ENCODE measurements at places on chromosomes 4 and X.

GRCh38 chr4:63607169-63607872 lies 801.9 kb downstream of the TECRL start:
- no peak for DNase-seq

DNA sequence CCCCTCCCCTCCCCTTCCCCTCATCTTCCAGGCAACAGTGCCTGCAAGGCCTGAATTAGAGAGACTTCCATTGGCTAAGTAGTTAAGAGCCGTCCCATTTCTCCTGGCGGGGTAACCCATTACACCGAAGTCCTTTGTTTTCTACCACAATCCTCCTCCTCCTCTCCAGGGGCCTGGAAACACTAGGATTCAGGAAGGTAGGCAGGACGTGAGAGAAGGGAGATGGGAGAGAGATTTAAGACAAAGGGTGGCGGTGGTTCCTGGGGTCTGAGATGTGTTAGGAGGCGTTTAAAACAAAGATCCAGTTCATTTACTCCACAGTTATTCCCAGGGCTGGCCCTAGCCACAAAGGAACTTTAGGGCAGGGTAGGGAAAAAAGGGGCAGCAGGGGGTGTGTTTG lies 28.0 kb downstream of the NYX start:
- no peak for DNase-seq

GRCh38 chrX:40853004-40853815 lies 117.9 kb upstream of the MED14 start:
- DNase-seq = no peak

- no peak for DNase-seq
These were observed 2.5 kb downstream of the CCNI start for GRCh38 chr4:77073106-77073809.

GRCh38 chrX:4547213-4547836 lies 833.9 kb upstream of the PRKX start:
- DNase-seq = peak; percentile 1

DNA sequence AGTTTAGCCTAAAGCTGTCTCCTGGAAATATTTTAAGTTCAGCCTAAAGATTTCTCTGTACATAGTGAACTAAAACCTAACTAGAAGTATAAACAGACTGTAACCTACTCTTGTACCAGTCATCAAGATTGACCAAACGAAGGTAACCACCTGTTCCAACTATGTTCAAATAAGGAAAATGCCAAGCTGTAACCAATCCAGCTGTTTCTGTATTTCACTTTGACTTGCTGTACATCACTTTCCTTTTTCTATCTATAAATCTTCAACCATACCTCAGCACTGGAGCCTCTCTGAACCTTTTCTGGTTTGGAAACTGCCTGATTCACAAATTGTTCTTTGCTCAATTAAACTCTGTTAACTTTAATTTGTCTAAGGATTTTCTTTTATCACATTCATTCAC lies 3.1 kb upstream of the CYSLTR1 start:
- DNase-seq = no peak

DNA sequence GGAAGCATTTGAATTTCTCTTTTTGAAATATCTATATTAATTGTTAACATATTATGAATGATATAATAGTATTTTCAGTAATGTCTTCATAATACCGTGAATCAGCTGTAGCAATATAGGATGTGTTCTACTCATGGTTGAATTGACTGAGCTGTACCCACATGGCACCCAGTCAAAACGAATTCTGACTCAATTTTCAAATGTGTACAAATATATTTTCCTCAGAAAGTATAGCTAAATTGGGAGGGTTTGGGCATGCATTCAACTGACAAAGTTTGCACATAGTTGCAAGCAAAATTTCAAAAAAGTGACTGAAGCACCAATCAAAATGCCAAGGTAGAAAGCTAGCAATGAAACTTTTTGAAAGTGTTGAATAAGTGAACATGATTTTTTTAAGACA lies 188.9 kb downstream of the NAF1 start:
- no peak for DNase-seq

DNA sequence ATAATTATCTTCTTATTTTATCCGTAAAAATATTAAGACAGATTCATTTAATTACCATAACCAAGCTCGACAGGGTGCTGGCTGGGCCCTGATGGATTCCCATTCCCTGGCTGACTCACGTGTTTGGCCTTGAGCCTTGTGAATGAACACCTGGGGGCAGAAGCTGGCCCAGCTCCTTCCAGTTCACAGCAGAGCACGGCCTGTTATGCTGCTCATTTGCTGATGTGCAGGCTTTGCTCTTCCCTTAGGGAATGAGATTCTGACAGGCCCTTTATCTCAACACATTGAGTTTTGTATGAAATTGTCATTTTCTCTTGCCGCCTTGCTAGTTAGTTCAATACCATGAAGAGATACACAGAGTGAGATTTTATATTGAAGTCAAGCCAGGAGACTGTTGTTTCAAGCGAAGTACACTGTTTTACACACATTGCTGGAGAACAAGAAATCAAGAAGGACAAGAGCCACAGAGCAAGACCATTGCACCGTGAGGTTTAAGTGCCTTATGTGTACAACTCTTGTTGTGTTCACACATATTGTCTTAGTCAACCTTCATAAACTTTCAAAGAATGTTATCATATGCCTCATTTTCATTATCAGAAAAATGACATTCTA lies 1583.3 kb downstream of the STIM2 start:
- DNase-seq = no peak
